ENCODE measurements at places on chromosomes 7 and 10.
A peak's percentile ranks its signal among the peaks of the same experiment; 100 is the strongest.

- no peak for DNase-seq
Measured at GRCh38 chr7:41039386-41039953, 663.4 kb downstream of the INHBA start.

DNA sequence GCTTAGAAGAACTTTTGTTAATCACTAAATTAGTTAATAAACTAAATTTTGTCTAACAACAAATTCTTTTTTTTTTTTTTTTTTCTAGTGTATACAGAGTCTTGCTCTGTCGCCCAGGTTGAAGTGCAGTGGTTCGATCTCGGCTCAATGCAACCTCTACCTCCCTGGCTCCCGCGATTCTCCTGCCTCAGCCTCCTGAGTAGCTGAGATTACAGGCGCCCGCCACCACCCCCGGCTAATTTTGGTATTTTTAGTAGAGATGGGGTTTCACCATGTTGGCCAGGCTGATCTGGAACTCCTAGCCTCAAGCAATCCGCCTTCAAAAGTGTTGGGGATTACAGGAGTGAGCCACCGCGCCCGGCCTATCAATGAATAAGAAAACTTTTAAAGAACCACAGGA is 1.1 kb upstream of the IQUB start:
- no peak for DNase-seq

DNA sequence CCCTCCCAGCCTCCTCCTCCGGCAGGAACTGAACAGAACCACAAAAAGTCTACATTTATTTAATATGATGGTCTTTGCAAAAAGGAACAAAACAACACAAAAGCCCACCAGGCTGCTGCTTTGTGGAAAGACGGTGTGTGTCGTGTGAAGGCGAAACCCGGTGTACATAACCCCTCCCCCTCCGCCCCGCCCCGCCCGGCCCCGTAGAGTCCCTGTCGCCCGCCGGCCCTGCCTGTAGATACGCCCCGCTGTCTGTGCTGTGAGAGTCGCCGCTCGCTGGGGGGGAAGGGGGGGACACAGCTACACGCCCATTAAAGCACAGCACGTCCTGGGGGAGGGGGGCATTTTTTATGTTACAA is 83.3 kb downstream of the PAX2 start:
- DNase-seq: no peak

- no peak for DNase-seq
Measured at GRCh38 chr10:25614652-25615051, 319.4 kb upstream of the MYO3A start.

DNA sequence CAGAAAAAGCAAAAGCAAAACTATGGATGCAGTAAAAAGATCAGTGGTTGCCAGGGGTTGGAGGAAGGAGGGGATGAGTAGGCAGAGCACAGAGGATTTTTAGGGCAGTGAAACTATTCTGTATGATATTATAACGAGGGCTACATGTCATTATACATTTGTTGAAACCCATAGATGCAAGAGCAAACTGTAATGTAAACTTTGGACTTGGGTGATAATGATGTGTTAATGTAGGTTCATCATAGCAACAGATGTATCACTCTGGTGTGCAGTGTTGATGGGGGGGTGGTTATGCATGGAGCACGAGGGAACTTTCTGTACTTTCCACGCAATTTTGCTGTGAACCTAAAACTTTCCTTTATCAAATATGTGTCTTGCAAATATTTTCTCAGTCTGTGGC is 23.2 kb downstream of the SLK start:
- no peak for DNase-seq

DNA sequence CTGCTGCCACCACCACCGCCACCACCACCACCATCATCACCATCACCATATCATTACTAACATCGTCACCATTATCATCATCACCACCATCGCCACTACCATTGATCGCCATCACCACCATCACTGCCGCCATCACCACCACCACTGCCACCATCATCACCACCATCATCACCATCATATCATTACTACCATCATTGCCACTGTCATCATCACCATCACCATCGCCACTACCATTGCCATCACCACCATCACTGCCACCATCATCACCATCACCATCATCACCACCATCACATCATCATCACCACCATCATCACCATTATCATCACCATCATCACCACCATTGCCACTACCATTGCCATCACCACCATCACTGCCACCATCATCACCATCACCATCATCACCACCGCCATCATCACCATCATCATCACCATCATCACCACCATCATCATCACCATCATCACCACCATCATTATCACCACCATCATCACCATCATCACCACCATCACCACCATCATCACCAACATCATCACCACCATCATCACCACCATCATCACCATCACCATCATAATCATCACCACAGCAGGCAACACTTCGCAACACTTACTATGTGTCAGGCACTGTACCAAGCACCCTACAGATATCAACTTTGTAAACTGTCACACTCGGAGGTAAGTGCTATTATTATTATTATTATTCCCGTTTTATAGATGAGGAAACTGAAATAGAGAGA is 19.3 kb downstream of the NMT2 start:
- no peak for DNase-seq

DNA sequence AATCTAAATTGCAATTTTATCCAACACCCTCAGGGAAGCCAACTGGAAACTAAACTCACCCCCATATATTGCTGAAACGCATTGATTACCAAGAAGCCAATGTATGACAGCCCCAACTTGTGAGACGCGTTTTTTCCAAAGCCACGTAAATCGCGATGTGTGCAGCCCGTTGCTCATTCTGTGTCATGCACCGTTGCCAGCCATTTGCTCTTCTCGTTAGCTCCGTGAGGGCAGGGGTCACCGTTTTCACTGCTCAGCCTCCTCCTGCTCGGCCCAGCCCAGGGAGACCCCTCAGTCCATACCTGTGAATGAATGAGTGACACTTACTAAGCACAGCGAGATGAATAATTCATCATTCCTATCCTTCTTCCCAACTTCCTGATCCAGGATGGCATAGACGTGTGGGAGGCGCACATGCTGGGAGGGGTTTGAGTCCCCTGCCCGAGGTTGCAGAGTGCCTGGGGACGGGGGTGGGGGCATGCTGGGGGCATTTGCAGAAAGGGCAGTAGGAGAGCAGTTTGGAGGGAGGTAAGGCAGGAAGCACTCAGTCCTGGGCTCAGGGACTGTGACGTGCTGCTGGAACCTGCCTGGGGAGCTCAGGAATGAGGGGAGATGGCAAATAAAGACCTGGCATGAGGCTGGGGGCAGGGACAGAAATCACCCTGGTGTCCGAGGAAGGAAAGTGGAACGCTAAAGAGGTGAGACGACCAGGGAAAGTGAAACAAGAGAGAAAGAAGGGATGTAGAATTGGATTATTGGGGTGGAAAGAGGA is 104.2 kb upstream of the SDK1 start:
- no peak for DNase-seq

GRCh38 chr7:151251689-151252560 is 3.4 kb upstream of the SMARCD3 start:
- peak; percentile 67 for DNase-seq

Measured in NCI-H524 (cell line).